Left renal pelvis (tissue), 4 donors: ENCODE measurements at places on chromosomes 7 and 10.

DNA sequence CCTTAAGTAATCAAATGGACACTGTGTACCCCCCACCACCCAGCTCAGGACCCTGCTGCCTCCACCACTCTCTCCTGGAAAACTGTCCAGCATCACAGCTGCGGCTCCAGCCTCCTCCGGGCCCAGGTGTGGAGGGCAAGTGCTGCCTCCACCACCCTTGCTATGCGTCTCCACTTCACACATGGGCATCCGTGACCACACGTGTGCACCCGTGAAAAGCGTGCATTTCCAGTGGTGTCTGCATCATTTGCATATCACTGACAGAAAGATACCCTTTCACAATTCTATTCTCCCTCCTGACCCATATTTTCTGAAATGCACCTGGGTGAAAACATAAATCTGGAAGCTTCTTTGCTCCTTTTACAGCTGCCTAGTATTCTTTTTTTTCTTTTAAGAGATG is 89.7 kb upstream of the PDGFA start:
- DNase-seq, result no peak

DNA sequence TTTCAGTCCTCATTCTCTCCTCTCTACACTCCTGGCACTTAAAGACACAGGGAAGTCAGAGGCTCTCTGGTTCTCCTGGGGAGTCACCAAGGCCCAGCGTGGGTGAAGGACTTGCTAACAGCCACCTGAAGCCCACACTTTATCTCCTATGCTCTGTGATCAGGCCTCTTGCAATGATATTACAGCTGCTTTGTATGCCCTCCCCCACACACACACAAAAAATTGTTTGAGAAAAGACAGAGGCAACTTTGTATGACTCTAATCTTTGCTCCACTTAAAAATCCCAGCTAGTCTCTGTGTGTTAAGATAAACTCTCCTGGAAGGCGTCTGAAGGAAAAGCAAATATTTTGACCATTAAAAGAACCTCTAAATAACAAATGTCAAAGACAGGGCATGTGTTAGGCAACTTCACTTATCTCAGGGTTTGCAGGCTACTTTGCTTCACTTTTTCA is 507.2 kb downstream of the TNS3 start:
- DNase-seq, result no peak

DNA sequence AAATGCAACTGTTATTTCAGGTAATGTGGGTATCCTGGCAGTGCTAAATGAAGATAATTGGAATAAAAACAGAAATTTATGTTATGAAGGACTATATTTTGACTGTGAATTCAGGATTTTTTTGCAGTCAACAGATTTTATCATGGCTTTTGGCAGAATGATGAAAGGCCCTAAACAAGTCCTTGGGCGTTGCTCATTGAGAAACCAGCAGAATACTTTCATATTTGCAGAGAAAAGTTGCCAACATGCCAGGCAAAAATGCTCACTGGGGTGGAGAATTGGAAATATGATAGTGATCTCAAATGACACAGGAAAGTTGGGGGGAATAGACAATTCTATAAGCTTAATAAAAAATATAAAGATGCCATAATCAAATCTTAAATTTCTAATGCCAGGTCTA is 121.1 kb downstream of the GPR85 start:
- no peak for DNase-seq

DNA sequence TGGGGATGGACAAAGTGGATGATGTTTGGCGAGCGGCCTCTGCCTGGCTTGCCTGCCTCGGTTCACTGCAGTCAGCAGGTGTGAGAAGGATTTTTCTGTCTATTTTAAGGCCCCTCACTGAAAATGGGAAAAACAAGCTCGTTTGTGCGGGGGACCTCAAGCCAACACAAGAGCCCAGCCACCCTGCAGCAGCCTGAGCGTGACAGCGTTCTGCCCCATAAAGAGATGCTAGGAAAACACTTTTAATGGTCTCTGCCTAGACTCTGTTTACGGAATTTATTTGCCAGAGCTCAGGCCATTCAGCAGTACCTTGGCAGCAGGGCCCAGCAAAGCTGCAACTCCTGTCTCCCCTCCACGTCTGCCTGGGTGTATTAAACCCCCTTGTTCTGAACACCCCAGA is 131.7 kb downstream of the GRK5 start:
- DNase-seq, result no peak

GRCh38 chr7:47313564-47313963 is 268.3 kb downstream of the TNS3 start:
- DNase-seq, result no peak

GRCh38 chr10:14385596-14386593 is 55.2 kb upstream of the FRMD4A start:
- no peak for DNase-seq

DNA sequence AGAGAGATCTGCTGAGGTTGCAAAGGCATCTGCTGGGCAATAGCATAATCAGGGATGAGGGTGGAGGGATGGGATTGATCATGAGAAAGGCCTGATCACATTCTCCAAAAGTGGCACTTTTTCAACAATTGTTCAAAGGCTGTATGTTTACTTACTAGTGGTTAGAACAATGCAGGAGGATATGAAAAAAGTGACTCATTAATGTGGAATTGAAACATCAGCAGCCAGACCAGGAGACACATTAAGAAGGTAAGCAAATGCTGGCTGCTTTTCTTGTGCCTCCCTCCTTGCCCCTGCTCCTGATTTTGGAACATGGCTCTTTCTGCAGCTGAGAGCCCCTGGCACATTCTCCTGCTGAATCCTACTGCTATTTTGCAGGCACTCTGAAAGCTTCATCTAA is 63.5 kb downstream of the FAM204A start:
- DNase-seq, result no peak

DNA sequence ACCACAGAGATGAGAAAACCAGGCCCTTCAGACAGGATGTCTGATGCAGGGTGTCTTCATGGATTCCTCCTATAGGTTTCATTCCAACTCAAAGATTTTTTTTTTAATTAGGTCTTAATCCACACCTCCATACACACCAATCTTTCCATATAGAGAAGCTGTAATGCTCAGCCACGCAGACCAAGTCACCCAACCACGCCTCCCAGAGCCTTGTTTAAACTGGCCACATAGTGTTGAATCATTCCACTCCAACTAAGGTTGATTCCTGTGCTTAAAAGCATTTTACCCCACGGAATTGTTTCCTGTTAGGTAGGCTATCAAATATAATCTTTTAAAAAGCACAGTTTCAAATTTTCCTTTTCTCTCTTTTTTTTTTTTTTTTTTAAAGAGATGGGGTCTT is 153.6 kb downstream of the TYW1B start:
- DNase-seq, result no peak

GRCh38 chr10:104337985-104338735 is at the start of gene ITPRIP:
TSS of gene ITPRIP (minus strand) at chr10:104338465. CDS start at chr10:104316051, 22,414 bp downstream.
- no peak for DNase-seq

DNA sequence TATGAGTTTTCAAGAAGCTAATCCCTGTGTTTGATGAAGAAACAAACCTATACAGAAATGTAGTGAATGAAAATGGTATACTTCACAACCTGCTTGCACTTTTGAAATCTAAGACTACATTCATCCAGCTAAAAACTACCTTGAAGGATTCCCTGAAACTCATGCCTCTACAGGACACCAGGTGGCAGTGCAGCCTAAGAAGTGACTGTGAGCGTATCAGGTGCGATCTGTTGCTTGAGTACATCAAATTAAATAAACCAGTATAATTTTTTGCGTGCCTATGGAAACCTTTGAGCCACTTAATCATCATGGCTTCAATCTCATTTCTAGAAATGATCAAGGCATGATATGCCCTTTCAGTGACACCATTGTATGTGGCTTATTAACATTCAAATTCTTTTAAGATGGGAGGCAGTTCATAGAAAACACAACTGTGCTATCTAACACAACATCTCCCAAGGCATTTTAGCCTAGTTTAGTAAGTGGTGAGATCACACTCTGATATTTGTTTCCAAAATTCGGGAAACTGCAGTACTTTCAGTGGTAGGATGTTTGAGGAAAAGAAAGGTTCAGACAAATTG is 57.4 kb downstream of the PPP1R17 start:
- DNase-seq, result peak; percentile 38

- DNase-seq, result no peak
Measured at GRCh38 chr10:90999512-91000172, 78.8 kb upstream of the ANKRD1 start.

- no peak for DNase-seq
Measured at GRCh38 chr7:4050126-4050660, 631.9 kb upstream of the FOXK1 start.

- DNase-seq, result no peak
Measured at GRCh38 chr10:99431190-99431760, 851 bp upstream of the GOT1 start.

- DNase-seq, result no peak
Measured at GRCh38 chr7:64685741-64686140, 19.8 kb downstream of the ZNF107 start.

DNA sequence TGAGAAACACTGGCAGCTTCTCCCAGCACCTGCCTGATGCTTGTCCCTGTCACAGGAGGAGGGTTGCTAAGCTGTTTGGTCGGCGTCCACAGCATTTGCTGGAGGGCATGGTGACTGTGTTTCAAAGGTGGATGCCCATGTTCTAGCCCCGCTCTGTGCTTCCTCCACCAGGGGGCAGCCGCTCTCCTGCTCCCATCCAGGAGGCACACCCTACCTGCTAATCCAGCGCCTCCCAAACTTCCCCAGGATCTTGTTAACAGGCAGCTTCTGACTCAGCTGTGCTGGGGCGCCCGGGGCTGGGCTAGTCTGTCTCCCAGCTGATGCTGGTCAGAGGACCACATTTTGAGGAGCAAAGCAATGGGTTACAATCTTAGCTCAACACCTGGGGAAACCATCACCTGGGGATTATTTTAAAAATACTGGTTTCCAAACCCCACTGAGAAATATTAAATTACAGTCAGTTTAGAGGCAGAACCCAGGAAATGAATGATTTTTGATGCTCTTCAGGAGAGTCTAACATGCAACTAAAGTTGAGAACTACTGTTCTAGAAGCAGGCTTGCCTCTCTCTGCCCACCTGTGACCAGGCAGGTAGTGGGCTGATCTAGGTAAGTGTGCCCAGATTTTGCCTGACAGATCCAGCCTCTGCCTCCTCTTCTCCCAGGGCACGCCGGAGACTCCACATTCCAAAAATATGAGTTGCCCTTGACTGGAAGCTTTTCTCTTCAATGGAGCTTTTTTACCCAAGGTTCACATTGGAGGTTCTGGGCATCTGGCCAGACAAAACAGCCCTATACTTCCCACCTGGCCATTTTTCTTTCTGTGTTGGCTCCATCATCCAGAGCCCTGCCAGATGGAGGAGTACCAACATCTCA is 92.7 kb upstream of the GPR26 start:
- DNase-seq, result no peak

DNA sequence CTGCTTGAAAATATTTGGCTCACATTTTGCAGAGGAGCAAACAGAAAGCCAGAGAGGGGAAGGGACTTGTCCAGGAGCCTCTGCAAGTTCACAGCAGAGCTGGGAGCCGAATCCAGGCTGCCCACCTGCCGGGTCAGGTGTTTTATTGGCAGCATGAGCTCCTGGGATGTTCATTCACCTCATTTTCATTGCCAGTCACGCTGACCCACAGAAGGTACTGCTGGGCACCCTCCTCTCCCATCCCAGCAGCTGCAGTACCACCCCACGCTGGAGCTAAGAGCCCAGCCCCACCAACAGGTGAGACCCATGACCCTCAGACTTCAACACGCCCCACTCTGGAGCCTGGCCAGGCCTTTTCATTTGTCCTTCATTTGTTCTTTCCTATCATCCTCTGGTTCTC is 102.7 kb downstream of the GRID1 start:
- DNase-seq, result no peak

GRCh38 chr7:48350515-48350914 is 179.3 kb downstream of the ABCA13 start:
- DNase-seq, result no peak

- DNase-seq, result no peak
Measured at GRCh38 chr7:111229916-111230315, 139.0 kb downstream of the LRRN3 start.

DNA sequence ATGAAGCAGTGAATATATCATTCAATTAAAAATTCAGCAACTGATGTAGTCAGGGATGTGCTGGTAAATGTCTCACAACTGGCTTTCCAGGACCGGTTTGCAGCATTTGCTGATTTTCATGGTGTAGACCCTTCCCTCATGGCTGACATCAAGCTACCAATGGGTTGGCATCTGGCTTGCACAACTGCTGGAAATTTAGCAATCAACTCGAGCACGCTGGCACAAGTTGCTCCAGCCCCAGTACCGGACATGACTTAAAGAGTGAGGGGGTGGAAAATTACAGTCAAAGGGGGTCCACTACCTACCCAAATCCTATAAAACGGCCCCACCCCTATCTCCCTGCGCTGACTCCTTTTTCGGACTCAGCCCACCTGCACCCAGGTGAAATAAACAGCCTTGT is 198.4 kb upstream of the NRP1 start:
- no peak for DNase-seq

DNA sequence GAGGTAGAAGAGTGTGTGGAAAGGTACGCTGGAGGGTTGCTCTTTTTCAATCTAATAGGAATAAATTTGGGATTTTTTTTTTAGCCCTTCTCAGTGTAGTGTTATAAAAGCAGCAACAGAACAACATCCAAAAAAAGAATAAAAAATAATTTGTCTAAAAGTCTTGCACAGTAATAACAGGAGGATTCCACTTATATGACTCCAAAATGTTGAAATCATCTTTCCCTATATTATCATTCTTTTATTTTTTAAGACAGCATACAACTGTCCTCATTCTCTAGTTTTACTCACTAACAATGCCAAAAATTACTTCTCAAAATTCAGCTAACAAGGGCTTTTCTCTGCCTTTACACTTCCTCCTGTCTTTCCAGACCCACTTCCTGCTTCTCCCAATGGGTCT is 27.8 kb downstream of the IL2RA start:
- DNase-seq, result no peak

- no peak for DNase-seq
Measured at GRCh38 chr10:35898716-35899440, 256.8 kb upstream of the FZD8 start.

- DNase-seq, result no peak
Measured at GRCh38 chr7:96654630-96655188, 54.9 kb downstream of the SEM1 start.

DNA sequence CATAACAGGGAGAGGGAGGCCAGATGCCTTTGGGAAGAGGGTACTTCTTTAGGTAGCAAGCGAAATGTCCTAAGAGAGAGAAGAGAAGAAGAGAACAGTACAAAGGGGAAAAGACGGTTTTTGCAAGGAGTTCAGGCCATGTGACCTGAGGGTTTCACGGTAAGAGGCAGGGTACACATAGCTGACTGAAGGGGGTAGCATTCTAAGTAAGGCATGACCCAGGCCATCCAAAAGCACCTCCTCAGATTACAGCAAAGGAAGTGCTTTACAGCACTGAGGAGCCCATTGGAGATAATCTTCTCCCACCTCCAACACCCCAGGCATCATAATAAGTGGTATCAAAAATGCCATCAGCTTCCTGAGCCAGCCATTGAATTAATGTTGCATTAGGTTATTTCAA is 258.2 kb upstream of the NPY start:
- DNase-seq, result no peak
